ENCODE measurements at places on chromosomes 2 and 18.
A peak's percentile ranks its signal among the peaks of the same experiment; 100 is the strongest.

- DNase-seq: no peak
Observed at GRCh38 chr2:31110998-31111397, 27.2 kb downstream of the GALNT14 start.

- DNase-seq: no peak
Observed at GRCh38 chr2:118121101-118121500, 32.8 kb downstream of the INSIG2 start.

DNA sequence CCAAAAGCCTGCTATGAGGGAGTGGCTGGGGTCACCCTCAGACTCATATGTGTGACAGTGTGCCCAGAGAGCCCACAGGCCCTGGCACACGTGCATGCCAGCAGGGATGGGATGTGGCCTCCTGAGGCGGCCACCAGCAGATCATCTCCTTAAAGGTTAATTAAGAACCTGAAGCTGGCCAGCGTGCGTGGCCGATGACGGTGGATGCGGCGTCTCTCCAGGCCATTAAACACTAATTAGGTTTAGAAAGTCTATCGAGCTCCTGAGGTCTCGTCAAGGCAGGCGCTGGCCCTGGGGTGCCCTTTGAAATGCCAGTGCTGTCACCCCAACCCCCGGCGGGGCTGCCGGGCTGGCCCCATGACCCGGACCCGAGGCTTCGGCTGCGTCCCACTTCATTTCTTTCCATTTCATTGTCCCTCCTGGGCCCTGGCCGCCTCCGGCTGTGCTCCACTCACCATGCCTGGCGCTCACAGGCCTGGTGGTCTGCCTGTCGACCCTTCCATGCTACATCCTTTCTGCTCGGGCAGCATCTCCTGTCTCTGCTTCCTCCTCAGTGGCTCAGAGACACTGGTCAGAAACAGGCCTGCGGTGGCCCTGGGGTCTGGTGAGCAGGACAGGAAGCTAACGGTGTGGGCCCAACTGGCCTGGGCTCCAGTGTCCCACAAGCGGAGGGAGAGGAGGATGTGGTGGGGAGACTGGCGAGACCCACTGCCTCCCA, 228.9 kb downstream of the CELF4 start:
- no peak for DNase-seq

DNA sequence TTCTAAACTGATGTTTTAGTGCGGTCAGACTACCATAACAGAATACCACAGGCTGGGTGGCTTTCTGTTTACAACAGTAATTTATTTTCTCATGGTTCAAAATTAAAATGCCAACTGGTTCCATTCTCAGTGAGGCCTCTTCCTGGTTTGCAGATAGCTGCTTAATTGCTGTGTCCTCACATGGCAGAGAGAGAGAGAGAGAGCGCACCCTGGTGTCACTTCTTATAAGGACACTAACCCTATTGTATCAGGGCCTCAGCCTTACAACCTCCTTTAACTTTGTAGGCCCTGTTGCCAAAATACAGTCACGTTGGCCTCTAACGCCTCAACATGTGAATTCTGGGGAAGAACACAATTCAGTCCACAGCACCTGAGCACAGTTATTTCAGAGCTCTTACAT, 37.5 kb upstream of the ZNF385B start:
- peak; percentile 35 for DNase-seq

GRCh38 chr2:61550375-61551209, 12.4 kb upstream of the XPO1 start:
- DNase-seq: no peak

- no peak for DNase-seq
Observed at GRCh38 chr2:169366066-169366465, 3.7 kb upstream of the LRP2 start.

DNA sequence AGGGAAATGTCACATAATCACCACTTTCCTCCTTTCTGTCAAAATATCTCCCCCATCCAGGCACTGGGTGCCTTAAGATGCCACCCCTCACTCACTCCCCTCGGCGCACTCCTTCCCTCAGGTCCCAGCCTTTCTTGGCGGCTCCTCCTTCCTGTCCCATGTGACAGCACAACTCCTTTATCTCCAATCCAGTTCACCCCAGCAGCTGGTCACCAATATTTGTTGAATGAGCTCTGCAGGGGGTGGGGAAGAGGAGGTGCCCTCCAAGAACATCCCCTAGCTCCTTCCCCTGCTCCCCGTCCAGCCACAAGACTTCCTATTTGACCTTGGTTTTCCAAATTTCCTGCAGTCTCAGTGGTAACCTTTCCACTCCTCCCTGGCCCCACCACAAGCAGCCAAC, 31.6 kb upstream of the ID2 start:
- DNase-seq: no peak

DNA sequence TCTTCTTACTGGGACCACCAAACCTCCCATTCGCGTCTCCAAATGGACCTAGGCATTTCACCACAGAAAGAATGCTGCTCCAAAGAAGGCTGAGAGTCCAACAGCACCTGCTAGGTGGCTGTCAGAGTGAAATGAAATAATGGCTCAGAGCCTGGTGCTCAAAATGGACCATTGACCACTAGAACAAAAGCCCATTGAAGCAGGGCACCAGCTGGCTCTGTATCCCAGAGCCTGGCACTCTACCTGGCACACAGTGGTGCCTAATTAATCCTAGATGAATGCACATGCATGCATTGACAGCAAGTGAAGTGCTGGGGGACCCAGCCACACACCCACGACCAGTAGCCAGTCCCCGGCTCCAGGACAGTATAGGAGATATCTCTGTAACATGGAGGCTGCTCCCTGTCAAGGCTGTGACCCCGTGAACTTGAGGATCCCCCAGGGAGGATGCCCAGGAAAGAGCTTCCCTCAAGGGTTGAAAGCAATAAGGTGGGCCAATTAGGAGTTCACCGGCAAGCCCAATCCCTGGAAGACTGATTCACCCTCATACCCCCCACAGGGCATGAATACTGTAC, 261.3 kb downstream of the TNS1 start:
- DNase-seq: no peak

GRCh38 chr18:11996907-11997306, 15.6 kb downstream of the IMPA2 start:
- DNase-seq: no peak

DNA sequence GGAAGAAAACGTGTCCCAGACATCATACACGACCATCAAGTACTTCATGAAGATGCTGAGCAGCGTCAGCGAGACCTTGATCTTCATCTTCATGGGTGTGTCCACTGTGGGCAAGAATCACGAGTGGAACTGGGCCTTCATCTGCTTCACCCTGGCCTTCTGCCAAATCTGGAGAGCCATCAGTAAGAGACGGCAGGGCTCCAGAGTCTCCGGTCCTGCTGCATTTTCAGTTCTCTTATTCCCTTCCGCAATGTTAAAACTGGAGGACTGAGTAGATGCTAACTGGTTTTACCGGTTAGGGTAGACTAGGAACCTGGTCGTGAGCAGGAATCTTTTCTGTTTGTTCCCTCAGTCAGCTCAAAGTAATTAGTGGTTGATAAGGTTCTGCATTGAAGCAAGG, 32.3 kb downstream of the SLC9A4 start:
- no peak for DNase-seq

- no peak for DNase-seq
Observed at GRCh38 chr18:44568342-44568741, 112.3 kb upstream of the SETBP1 start.

DNA sequence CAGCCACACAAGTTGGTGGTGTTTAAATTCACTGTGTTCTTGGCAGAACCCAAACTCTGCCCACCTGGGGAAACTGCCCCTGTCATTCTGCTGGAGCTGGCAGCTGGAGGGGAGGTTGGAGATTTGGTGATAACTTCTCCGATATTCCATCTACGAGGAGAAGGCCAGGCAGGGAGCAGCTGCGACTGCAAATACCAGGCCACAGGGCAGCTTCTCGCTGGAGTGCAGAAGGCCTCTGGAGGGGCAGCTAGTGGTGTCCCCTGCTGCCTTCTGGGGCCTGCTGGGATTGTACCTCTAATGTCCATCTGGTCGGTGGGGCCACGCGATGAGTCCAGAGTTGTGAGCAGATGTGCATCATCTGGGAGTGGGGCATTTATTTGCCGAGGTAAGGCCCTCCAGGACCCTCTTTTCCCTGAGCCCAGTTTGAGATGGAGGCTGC, 98.9 kb downstream of the ACKR3 start:
- DNase-seq: no peak

- no peak for DNase-seq
Observed at GRCh38 chr2:18122544-18123210, 244.2 kb downstream of the KCNS3 start.

- no peak for DNase-seq
Observed at GRCh38 chr2:63594660-63595059, 5.9 kb downstream of the MDH1 start.

DNA sequence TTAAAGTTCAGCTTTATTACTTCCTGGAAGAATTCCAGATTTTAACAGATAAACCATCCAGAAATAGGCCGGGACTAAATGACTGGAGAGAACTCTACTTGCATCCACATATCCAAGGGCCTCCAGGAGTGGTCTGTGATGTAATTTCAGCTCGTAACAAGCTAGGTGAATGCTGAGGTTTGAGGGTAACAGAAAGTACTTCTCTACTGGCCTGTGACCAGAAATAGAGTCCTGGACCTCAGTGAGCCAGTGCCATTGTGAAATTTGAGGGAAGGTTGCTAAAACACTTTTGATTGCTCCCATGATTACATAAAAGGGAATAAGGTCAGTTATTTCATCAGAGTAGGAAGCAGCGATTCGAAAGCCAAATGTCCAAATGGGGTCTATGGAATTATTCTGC, 158.1 kb downstream of the DOCK10 start:
- DNase-seq: no peak

DNA sequence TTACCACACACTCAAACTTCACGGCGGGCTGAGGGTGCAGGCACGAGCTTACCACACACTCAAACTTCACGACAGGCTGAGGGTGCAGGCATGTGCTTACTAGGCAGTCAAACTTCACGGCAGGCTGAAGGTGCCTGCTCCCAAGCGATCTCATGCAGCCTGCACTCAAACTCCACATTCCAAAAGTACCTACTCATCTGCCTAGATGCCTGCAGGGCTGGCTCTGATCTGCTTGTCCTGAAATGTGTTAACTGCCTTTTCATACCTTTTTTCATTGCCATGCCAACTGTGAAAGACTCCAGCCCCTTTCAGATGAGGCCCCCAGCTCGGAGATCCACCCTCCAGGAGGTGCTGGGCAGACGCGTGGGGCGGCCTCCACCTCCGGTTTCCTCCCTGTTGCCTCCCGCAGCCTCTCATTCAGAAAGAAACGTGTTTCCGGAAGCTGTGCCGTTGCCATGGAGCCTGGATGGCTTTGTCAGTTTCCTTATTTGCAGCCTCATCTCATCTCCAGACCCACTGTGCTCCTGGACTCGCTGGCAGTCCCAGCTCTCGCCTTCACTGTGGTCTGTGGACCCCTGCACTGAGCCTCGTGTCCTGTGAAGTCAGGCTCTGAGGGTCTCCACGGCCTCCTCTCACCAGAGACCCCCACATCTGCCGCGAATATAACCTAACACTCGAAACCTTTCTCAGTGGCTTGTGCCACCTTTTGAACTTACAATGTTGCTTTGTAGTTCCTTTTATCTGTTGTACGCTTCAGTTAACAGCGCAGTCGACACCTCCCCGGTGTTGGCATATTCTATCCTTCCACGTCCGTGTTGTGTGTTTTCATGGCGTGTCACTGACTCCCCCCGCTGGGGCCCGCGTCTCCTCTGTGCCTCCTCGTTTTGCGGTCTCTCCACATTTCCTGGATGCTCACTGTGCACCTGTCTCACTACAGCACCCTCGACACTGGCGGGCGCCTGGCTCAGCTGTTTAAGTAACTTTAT, 106.1 kb upstream of the ALKAL2 start:
- DNase-seq: peak; percentile 85

DNA sequence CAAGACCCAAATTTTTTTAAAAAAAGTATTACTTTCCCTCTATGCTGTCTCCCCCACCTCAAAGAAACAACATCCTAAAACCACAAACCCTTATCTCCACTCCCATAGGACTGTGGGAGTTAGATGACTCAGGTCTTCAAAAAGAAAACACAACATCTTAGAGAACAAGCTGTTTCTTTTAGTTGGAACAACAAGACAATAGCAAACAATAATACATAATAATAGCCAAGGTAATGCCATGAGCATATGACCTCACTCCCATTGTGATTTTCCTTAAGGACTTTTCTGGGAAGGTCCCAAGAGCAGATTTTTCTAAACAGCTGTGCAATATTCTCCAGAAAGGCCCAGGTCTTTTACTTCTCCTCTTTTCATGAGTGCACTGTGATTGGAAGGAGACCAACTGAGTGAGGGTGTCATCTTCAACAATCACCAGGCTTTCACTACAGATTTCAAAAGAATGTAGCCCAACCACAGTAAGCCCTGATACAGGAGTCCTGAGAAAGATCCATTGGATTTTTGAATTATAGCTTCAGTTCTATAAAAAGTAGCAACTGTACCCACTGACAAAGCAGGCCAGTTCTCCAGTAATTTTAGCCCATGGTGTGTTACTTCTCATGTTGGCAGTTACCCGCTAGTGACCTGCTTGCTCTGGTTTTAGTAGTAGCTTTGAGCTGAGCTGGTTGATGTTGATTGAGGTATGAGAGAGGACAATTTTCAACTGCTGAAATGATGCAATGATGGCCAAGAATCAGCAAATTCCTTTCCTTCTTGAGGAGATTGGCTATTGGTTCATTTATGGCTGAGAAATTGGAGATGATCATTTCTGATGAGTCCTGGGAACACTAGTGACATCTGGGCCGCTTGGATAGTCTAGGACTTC, 144.5 kb upstream of the TCF4 start:
- no peak for DNase-seq

DNA sequence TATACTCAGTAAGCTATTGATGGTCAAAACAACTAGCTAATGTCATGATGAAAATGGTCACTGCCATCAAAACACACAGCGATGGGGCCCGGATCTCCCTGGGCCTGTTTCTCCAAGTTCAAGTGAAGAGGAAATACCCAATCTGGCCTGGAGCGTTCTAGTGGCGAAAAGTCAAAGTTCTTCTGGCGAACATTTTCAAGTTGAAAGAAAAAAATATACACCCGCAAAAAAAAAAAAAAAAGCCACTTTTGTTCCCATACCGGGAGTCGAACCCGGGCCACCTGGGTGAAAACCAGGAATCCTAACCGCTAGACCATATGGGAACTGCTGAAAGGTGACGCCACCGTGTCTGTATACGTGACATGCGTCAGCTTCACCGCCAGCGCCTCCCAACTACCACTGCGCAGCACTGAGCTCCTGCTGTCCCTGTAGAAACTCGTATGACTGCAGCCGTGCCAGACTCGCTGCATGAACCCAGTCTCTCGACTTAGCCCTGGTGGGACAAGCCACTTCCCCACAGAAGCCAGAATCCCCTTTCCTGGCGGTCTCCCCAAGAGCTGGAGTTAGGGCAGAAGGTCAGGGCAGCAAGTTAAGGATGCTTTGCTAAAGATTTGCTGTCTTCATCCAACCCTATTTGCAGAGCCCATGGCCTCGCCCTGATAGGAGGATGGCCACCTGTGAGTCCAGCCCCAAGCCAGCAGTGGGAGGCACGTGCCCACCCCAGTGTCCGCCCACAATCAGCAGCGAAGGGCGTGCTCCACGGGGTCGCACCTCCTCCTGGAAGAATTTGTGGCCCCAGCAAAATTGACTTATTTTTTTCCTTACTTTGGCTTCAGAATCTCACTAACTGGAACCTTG, 5.6 kb upstream of the IMP4 start:
- DNase-seq: peak; percentile 68

All from activated naive CD4-positive, alpha-beta T cell treated with anti-CD3 and anti-CD28 coated beads for 36 hours (primary cell).